ENCODE measurements at places on chromosomes 13 and 19.
A peak's percentile ranks its signal among the peaks of the same experiment; 100 is the strongest.

DNA sequence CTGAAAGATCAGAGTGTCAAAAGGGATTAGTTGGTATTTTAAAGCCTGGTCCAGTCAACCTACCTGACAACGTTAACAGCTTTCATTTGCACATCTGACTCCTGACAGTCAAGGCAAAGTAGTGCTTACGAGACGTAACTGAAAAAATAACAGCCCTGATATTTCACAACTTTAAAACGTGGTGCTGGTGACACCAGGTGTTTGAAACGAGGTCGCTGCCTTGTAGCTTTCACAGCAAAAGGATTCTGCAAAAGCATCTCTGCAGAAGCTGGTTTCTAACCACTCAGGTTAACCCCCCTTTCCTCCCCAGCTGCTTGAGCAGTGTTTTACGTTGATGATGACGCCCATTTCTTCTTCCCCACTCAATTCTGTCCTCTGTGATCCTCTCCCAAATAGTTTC, 23.3 kb downstream of the GGACT start:
- no peak for DNase-seq

DNA sequence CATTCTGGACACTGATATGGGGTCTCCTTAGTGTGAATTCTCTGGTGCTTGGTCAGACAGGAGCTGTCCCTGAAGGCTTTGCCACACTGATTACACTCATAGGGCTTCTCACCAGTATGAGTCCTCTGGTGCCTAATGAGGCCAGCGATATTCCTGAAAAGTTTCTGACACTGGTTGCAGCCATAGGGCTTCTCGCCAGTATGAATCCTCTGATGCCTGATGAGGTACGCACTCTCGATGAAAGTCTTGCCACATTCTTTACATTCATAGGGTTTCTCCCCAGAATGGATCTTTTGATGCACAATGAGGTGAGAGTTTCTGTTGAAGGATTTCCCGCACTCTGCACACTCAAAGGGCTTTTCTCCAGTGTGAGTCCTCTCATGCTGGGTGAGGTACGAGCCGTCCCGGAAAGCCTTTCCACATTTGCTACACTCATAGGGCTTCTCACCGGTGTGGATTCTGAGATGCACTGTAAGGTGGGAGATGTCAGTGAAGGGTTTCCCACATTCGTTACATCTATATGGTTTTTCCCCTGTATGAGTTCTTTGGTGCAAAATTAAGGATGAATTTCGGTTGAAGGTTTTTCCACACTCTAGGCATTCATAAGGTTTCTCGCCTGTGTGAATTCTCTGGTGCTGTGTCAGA, 22.4 kb downstream of the ZNF329 start:
- DNase-seq: no peak

- no peak for DNase-seq
These were observed 1.7 kb downstream of the CYP4F8 start for GRCh38 chr19:15616627-15617270.

- DNase-seq: no peak
These were observed 184.7 kb downstream of the OXGR1 start for GRCh38 chr13:96809366-96810096.

DNA sequence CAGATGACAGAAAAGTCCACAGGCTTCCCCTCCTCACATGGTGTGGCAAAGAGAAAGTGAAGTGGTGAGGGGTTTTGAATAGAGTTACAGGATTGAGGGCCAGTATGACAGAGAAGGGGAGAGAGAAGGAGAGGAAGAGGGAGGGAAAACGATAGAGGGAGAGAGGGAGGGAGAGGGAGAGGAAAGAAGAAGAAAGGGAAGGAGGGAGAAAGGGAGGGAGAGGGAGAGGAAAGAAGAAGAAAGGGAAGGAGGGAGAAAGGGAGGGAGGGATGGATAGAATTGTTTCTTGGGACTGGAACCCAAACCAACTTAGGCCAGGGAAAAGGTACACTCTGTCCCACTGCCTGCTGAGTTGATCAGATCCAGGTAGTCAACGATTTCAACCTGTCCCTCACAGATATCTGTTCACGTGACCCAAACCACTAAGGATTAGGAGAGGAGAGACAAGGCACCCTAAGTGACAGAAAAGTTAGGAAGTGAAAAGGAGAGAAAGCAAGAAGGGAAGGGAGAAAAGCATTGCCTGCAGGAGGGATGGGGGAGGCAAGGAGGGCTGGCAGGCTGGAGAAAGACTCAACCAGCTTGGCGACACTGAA, 8.1 kb upstream of the IGFL3 start:
- DNase-seq: no peak

DNA sequence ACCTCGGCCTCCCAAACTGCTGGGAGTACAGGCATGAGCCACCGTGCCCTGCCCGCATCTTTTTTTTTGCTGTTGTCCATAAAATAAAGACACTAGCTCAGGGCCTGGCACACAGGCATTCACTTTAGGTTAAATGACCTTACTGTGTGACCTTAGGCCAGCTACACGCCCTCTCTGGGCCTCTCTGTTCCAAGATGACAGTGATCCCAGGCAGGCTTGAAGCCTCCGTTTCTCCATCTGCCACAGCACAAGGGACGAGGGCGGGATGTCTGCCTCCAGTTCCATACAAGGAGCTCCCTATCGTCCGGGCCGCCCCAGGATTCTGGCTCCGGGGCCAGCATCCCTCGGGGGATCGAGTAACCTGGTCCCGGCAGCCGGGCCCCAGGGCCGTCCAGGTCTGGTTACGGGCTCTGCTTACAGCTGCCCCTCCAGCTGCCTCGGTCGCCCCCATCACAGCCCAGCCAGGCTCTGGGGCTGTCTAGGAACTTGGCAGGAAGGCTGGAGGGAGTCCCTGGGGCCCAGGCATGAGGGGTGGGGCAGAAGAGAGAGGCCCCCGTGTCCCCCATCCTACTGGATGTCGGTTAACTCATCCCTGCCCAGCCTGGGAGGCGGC, 11.9 kb upstream of the SEMA6B start:
- no peak for DNase-seq

DNA sequence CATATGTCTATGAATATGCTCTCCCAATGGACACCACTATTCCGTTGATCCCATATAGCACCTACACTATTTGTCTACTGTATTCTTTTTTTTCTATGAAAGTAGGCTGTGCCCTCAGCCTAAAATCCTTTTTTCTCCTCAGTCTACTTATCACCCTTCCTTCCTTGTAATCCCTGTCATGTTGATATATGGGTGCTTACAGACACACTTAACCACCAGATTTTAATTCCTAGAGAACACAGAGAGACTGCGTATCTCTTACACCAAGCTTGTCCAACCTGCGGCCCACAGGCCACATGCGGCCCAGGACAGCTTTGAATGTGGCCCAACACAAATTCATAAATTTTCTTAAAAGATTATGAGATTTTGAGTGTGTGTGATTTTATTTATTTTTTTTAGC, 101.1 kb downstream of the ZAR1L start:
- no peak for DNase-seq

GRCh38 chr19:47356900-47357299, 7.8 kb downstream of the DHX34 start:
- no peak for DNase-seq

DNA sequence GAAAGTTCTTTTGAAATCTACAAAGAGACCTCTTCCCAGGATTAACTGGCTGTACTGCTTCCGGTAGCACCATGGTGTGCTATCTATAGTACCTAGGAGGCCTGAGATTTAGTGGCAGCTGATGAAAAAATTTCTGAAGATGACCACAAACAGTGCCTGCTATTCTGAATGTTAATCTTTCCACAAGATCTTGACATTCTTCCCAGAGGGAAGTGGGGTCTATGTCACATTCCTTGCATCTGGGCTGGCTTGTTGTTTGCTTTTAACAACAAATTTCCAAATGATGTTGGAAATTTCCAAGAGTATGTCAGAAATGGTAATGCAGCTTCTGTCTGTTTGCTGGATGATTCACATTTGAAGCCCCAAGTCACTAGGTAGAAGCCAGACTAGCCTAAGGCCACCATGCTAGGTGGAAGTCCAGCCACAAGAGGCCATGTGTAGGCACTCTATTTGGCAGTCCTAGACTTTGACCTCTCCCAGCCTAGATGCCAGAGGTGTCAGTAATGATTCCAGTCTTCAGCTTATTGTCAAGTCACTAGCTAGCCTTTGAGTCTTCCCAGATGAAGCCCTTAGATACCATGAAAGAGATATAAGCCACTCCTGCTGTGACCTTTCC, 22.1 kb downstream of the SPART start:
- DNase-seq: no peak

DNA sequence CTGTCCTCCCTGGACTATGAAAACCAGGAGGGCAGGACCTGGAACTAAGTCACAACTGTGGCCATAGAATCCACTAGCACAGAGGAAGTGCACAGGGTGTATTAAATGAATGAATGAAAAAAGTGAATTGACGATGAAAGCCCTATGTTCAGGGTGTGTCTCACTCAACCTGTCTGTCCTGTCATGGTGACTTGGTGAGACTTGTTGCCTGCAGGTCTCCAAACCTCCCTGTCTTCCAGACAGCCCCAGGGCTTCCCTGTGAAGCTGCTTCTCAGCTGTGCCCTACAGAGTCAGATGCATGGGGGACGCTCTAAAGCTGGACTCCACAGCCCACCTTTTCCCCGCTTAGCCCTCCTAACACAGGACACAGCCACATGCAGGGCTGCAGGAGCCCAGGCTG, 4.8 kb upstream of the IGFL1 start:
- no peak for DNase-seq

DNA sequence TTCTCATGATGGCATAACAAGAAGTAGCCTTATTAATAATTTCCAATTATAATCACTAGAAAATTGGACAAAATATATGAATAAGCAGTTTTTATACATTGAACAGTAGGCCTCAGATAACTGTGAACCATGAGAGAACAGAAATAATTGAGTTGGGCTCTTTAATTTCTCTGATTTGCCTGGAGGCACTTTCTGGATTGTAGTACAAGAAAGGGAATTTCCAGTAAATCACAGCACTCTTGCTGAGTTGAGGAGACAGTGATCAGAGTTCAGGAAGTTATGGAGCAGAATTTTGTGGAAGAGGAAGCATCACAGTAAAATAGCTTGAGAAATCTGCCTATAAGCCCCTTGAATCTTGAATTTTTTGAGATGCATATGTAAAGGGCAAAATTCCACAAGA, 216.2 kb downstream of the MAB21L1 start:
- no peak for DNase-seq

- DNase-seq: no peak
These were observed 4.6 kb upstream of the PRR20A start for GRCh38 chr13:57136093-57136492.

DNA sequence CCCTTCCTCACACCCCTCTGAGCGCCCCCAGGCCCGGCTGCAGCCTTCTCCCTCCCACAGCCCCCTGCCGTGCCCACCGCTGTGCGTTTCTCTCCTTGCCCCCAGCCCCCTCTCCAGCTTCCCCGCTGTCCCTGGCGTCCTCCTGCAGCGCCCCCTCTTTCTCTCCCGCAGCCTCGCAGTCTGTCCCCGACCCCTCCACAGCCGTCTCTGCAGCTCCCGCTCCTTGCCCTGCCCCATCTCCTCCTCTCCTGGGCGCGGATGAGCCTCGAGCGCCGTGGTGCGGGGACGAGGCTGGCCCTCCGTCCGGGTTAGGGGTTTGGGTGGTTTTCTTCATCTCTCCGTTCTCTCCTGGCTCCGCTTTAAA, 1.1 kb downstream of the KMT5C start:
- no peak for DNase-seq

DNA sequence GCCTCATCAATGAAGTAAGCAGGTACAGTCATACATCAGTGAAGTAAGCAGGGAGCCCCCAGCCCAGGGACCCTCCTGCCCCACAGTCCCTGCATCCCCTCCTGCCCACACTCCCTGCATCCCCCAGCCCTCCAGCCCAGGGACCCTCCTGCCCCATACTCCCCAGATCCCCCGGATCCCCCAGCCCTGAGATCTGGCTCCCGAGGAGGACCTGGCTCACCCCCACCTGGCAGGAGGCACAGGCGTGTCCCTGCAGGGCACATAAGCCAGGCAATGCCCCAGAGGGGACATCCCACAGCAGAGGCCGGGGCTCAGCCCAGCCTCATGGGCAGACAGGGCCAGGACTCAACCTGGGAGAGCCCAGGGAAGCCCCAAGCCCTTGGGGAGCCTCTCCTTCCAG, 53.6 kb upstream of the TPM4 start:
- no peak for DNase-seq

- DNase-seq: peak; percentile 87
These were observed 3.7 kb downstream of the ANGPTL8 start for GRCh38 chr19:11242864-11243797.

DNA sequence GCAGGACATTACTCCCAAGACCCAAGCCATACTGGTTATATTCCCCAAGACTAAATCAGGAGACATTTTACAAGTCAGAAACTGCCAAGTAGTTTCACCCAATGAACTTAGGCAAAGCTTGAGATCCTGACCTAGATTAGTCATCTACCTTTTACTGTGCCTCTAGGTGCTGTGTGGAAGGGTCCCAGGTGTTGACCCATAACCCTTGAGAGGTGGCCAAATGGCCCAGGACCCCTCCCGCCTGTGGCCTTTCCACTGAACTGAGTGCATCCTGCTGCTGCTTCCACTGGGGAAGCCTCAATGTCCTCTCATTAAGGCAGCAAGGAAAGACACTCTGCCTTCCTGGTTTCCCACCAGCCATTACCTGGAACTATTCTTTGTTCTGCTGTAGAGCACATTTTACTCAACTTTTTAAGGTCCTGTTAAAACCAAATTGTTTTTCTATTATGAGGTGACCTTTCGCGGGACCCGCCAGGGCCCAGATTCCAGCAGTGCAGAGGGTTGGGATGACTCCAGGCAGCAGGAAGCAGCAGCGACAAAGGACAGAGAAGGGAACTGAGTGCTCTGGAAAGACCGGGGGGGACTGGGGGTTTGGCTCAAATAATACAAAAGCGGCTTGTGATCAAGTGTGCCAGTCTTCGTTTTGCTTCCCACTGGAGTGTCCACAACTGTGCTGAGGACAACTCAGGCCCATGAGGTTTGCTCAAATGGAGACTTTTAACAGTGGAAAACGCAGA, 27.1 kb downstream of the ANKRD10 start:
- no peak for DNase-seq

- DNase-seq: no peak
These were observed 18.1 kb upstream of the NDUFS7 start for GRCh38 chr19:1365319-1366269.

- no peak for DNase-seq
These were observed 18.4 kb upstream of the CHST8 start for GRCh38 chr19:33603377-33603776.

- no peak for DNase-seq
These were observed 459.8 kb downstream of the IRS2 start for GRCh38 chr13:109326601-109327000.

Measured in activated CD4-positive, alpha-beta T cell treated with anti-CD3 and anti-CD28 coated beads, Interleukin-2, Interleukin-4, amounts not matched to agents 100 ng/mL and 50 ng/mL, durations not matched to agents 16 hours and 8 hours (primary cell).